ENCODE measurements at places on chromosomes 11 and 22.
A peak's percentile ranks its signal among the peaks of the same experiment; 100 is the strongest.

GRCh38 chr11:11171854-11172253 lies 181.2 kb downstream of the CSNK2A3 start:
- DNase-seq: no peak

DNA sequence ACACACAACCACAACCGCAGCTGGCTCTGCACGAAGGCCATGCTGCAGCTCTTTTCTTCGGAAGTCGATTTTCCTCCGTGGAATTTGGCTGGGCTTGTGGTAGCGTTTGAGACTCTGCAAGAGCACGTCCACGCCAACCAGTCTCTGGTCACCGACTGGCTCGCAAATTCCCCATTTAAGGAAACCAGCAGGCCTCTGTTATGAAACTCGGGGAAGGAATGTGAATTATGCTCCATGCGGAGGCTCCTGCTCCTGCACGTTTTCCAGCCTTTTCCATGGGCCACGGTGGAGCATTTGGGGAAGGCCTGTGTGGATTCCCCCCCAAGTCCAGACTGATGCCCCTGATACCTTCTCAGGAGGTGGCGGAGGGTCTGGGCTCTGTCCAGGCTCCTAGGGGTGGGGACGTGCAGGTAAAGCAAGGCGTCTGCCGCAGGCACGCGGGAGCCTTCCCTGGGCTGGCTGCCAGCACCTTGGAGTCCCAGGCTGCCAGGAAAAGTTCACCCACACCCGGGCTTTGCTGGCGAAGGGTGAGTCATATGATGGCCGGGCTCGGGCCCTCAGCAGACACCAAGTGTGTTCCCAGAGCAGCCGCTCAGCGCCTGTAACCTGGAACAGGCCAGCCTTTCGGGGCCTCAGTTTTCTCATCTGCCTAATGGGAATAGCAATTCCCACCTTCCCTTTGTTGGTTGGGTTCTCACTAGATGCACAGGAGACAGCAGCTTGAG lies 41.9 kb downstream of the LRP5 start:
- DNase-seq: peak; percentile 95

- peak; percentile 54 for DNase-seq
These were observed 1.7 kb downstream of the FCHSD2 start for GRCh38 chr11:73140213-73141030.

DNA sequence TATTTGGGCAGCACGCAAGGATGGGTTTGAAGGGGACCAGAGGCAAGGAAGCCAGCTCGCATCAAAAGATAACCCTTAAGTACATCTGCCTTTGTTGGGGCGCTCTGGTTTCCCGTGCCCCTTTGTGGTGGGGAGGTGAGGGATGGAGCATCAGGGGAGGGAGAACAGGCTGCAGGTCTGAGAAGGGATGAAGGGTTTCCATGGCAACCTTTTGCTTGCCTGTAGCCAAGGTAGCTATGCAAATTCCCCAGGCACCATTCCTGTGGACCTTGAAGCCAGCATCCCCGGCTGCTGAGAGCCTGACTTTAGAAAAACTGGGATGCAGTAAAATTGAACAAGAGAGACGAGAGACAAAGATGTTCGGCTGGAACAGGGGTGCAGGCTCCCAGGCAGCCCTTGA lies 75.7 kb downstream of the SEZ6L start:
- no peak for DNase-seq

DNA sequence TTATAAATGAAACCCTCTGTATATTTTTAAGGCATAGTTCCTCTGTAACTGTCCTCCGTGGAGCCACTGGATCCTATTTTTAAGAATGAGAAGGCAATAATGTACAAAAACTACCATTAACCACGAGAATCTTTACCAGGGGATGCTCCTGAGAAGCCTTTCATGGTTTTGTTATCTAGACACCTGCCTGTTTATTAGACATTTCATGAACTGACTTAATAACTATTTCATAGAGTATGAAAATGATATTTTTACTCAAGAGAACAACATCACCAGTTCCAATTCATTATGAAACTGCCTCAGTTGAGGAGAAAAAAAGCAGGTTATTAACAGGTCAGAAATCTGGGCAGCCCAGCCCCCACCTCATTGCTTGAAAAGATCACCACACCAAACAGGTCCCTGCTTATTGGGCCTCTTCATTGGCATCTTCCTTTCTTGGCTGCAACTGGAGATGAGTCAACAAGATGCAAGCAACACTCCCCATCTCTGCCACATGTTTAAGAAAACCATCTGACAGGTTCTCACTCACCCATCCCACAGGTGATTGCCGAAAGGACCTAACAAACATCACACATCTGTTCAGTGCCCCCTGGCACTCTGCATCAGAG lies 27.8 kb downstream of the ETS1 start:
- no peak for DNase-seq

- peak; percentile 58 for DNase-seq
These were observed 89.2 kb downstream of the GRAMD1B start for GRCh38 chr11:123519055-123519796.

GRCh38 chr11:47564933-47565339 lies 463 bp upstream of the PTPMT1 start:
- no peak for DNase-seq

GRCh38 chr22:40414311-40414710 lies 43.9 kb downstream of the SGSM3 start:
- peak; percentile 26 for DNase-seq

DNA sequence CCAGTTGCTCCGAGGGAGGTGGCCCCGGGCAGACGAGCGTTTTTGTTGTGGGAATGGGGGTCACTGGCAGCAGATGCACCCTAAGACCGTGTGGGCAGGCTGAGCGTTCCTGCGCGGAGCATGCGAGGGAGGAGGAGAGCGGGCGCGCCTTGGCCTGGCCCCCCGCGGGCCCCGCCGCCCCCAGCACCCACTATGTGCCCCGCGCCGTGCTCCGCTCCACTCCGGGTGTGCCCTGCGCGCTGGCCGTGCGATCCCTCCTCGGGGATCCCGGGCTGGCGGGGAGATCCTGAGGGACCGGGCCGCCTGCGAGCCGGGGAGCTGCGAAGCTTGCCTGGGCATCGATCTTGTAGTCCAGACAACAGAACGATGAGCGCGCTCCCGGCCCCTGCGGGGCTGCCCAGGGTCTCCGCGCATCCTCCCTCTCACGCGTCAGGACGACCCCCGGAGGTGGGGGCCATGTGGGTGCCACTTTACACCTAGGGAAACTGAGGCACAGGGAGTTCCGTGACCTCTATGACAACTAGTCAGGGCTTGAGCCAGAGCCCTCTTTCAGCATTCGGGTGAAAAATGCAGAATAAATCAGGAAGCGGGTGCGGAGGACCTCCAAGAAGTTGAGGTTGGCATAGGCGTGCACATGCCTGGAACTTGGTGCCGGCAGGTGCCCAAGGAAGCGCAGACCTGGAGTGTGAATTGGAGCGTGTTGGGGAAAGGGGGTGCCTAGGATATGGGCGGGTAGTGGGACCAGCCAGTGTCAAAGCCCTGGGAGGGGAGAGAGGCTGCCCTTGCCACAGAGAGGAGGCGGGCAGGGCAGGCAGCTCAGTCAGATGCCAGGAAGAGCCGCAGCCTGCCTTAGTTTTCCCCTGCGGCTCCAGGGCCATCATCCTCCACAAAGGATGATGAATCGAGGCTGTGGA lies 1.3 kb upstream of the KMT5B start:
- DNase-seq: no peak

DNA sequence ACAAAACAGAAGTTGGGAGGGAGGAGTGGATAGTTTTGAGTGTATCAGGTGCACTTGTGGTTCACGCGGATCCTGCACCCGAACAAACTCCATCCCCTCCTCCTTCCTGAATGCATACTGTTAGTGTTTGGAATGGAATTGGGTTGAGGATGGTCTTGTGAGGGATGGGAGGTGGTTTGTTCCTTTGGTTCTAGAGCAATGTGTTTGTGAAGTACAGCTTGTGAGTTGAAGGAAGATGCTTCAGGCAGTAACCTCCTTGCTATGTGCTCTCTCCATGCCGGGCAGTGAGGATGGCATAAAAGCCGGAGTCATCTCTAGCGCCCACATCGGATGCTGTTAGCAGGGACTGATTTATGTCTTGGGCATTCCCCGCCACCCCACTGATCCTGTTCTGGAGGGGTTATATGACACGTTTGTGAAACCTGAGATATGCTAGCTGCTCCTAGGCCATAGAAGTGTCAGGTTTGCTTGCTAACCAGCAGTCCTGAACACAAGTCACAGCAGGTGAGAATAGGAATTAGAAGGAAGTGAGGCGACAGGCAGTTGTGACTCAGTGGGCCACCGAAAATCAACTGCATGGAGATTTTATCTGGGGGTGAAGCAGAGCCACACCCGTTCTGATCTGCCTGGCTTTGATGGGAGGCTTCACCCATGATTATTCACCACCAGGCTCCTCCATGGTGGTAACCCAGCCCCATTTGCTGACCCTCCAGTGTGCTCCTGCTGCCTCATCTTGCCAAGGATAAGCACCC lies 2.2 kb downstream of the BCR start:
- DNase-seq: no peak

DNA sequence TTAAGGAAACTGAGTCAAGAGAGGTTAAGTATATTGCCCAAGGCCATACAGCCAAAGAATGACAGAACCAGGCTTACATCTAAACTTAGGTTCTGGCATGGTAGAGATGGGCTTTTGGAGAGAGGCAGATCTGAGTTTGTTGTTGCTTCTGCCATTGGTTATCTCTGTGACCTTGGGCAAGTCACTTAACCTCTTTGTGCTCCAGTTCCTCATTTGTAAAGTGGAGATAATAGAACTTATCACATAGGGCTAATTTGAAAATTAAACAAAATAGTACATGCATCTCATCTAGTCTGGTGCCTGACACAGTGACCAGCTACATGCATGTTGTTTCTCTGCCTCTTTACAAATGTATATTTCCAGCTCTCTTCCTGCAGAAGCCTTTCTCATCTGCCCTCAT lies 47.0 kb upstream of the PLET1 start:
- no peak for DNase-seq

- DNase-seq: peak; percentile 15
These were observed 136.8 kb downstream of the KIF18A start for GRCh38 chr11:27971171-27971570.

DNA sequence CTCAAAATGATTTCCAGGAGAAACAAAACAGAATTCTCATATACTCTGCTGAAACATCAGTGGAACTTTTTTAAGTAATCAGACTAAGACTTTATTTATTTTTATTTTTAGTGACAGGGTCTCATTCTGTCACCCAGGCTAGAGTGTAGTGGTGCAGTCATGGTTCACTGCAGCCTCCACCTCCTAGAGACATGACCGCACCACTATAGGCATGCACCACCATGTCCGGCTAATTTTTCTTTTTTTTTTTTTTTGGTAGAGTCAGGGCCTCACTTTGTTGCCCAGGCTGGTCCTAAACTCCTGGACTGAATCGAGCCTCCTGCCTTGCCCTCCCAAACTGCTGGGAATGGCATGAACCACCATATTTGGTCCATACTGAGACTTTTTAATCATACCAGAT lies 42.9 kb downstream of the PRDM10 start:
- no peak for DNase-seq

DNA sequence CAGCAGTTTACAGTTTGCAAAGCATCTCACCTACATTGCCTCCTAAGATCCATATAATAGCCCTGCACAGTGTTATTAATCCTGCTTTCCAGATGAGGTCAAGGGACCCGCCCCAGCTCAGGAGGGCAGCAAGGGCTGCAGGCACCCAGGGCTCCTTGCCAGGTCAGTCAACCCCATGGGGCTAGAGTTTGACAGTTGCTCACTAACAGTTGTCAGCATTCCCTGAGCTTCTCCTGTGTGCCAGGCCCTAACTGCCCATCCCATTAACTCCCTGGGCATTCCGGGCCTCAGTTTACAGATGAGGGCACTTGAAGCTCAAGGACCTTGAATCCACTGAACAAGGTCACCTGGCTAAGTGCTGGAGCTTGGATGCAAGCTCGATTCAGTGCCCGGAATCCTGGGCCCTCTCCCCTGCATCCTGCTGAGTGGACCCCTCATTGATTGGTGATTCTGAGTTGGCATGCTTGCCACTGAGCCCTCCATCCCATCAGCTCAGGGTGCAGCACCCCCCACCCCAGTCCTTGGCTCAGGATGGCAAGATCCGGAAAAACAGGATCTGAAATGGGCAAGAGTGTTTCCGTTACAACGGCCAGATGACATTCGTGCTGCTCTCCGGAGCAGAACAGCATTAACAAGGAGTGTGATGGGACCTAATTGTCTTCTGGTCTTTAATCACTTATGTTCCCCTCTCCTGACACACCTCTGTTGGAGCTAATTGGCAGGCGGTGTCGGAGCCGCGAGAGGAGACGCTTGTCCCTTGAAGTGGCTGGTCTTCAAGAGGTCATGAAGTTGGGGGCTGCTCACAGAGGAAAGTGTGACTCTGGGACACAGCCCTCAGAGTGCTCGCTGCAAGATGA lies 87.4 kb upstream of the SHISAL1 start:
- DNase-seq: no peak

DNA sequence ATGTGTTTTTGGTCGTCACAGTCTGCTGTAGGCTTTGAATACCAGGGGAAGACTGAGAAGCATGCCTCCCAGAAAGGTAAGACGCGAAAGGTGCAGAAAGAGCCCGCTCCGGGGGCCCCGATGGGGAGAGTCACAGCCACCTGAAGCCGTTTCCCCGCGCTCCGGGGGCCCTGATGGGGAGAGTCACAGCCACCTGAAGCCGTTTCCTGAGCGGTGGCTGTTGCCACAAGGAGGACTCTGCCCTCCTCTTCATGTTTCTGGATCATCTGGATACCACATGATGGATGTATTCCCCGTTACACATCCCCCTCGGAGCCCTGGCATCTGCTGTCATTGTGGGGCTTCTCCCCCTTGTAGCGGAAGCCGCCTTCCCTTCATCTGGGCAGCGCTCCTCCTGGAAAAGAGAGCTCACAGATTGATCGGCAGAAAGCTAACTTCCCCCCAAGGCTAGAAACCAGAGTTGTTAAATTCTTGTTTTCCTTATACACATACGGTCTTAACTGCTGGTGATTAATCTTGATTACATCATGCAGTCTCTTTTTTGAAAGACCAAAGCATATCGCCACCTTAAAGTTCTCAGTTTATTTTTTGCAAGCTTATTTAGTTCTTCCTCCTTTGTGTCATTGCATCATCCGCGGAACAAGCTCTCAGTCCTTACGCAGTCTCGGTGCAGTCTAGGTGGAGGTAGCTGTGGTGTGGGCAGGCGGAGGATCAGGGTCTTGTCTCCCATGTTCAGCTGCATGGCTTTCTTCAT lies 17.5 kb downstream of the CTTN start:
- DNase-seq: peak; percentile 35

- DNase-seq: peak; percentile 48
These were observed 357.3 kb downstream of the CTTN start for GRCh38 chr11:70755410-70756158.

GRCh38 chr11:10751581-10751940 lies 515 bp downstream of the CTR9 start:
- no peak for DNase-seq

- DNase-seq: no peak
These were observed 112.7 kb upstream of the SLC5A12 start for GRCh38 chr11:26834601-26835000.

All from EL (cell line).